Activated naive CD8-positive, alpha-beta T cell treated with anti-CD3 and anti-CD28 coated beads, Interleukin-2, amount 50 U/mL, for 16 hours (primary cell): ENCODE measurements at places on chromosomes 5 and 9.

DNA sequence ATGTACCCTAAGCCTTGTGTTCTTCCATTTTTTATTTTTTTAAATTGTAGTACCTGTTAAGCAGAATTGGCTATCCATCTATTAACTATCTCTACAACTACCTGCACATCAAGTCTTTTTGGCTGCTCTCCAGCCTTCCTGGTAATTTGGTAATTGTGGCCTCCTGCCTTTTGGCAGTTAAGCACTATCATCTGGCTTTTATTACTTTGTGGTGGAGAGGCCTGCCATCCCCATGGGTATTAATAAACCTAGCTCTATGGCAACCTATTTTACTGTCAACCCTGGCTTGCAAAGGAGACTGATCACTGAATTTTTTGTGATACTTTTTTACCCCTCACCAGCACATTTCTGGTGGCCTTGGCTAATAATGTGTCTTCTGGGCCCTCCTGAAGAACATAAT, 20.5 kb downstream of the SELENOP start:
- no peak for DNase-seq

DNA sequence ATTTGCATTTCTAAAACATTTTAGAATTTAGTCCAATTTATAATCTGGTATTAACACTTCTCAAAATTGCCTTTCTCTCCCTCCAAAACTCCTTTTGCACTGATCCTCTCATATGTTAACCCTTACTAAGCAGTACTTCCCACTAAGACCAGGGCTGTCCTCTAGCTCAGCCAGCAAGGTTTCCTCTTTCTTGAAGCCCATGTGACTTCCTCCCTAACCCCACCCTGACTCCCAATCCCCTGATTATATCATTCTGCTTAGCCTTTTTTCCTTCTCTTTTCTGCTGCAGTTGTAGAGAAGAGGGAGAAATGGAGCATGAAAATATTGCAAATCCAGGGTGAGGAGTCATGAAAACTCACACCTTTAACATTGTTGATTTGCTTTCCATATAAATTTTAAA, 241.7 kb downstream of the MCTP1 start:
- no peak for DNase-seq

DNA sequence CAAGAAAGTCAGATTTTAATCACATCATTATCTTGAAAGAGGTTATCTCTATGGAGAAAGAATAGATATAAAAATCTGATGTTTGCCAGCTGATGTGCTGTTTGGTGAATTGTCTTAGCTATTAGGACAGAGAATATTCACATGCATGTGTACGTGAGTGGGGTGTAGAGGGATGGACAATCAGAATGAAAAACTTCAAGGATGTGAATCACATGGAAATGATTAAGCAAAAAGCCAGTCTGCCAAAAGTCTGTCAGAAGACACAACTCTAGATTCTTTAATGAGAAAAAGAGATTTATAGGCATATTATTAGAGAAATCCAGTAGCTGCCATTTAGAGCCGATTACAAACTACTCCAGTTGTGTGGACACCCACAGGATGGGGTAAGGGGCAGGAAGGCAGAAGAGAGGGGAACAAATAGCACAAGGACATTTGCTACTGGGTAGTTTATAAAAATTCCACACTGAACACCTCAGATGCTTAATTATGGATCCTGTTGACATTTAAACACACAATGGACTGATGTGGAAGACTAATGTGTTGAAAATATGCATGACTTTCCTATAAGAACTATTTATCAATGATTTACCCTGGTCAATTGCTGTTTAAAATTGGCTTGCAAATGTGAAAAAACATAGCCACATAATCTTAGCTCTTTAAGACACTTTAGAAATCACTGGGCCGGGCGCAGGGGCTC, 127.4 kb downstream of the PTTG1 start:
- DNase-seq: no peak

- no peak for DNase-seq
These were observed 333.3 kb downstream of the SEMA5A start for GRCh38 chr5:9212605-9213004.

- no peak for DNase-seq
These were observed 285.7 kb upstream of the TUT7 start for GRCh38 chr9:86639899-86640379.

DNA sequence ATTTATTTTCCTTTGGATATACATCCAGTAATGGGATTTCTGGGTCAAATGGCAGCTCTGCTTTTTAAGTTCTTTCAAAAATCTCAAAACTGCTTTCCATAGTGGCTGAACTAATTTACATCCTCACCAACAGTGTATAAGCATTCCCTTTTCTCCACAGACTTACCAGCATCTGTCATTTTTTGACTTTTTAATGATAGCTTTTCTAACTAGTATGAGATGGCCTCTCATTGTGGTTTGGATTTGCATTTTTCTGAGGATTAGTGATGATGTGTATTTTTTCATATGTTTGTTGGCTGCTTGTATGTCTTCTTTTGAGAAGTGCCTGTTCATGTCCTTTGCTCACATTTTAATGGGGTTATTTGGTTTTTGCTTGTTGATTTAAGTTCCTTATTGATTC, 90.0 kb upstream of the HMHB1 start:
- no peak for DNase-seq

DNA sequence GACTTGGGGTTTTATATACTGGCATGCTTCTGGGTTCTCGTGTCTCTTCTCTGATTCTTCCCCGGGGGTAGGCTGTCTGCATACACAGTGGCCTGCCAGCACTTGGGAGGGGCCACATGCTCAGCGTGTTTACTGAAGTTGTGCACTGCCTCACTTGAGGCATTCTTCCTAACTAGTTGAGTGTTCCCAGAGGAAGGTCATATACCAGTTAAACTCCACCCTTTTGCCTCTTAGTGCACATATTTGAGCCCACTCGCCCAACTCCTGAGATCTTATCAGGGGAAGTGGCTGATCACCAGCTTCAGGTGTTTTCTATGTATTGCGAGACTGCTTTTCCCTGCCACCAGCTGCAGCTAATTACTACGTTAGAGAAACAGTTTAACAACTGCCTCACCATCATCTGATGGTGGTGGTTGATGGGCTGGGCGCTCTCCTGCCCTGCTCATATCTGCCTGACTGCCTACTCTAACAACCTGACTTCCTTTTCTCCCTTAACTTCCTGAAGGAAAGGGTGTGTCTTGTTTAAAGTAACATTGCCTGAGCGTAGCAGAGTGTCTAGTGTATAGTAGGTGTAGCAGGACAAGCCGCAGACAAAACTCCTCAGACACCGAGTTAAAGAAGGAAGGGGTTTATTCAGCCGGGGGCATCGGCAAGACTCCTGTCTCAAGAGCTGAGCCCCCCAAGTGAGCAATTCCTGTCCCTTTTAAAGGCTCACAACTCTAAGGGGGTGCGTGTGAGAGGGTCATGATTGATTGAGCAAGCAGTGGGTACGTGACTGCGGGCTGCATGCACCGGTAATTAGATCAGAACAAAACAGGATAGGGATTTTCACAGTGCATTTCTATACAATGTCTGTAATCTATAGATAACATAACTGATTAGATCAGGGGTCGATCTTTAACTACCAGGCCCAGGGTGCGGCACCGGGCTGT, 60.1 kb upstream of the CLINT1 start:
- no peak for DNase-seq

- no peak for DNase-seq
These were observed 61.8 kb downstream of the PRKACG start for GRCh38 chr9:68951879-68952659.

- DNase-seq: no peak
These were observed 24.8 kb upstream of the ERAP2 start for GRCh38 chr5:96851312-96852062.
